Psoas muscle (tissue), 8 donors: ENCODE measurements at places on chromosomes 5 and 9.

DNA sequence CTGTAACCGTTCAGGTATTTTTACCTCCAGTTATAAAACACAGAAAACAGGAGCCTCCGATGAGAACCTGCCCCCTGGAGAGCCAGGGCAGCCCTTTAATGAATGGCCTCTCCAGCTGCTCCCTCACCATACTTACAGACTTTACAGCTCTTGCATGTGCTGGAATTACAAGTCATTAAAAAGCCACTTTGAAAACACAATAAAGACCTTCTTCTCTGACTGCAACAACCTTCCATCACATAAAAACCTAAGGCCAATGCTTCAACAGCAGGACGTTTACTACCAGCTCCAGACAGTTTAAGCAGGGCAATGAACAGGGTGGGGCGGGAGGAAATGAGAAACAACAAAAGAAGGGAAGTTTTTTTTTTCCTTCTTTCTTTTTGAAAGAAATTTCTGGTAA, 213.8 kb downstream of the MLLT3 start:
- no peak for DNase-seq

DNA sequence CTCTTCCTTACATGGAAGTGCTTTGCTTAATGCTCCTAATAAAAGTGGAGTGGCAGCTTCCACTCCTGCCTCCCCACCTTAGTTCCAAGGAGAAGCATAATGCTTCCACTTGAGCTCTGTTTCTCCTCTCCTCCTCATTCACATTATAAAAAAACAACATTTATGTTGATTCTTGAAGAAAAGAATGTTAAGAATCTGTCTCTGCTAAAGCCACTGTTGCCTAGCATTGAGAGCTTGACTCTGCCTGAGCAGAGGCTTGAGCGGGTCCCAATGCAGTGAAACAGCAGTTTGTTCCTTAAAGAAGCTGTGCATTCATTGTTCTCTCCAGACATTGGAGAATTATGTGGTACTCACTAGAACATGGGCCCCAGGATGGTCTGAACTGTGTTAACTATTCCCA, 101.5 kb upstream of the GHR start:
- no peak for DNase-seq

- no peak for DNase-seq
Observed at GRCh38 chr9:88949425-88949824, 41.8 kb upstream of the S1PR3 start.

DNA sequence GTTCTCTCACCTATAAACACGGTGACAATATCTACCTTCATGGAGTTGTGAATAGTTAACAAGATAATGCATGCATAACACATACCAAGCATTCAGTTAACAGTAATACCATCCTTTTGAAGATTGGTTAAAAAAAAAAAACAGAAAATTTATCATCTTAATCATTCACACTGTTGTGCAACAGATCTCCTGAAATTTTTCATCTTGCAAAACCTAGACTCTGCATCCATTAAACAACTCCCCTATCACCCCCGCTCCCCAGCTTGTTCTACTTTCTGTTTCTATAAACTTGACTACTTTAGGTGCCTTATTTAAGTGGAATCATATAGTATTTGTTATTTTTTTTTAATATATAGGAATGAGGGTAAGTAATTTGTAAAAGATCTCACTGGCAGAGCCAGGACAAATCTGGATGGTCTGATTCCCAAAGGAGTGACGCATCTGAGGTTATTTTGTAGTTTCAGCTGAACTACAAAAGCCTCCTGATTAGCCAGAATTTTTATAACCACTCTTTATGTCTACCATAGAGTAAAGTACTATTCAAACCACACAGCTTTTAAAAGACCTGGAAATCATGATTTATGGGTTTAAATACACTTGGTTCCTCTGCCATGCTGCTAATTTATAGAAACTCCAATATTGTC, 93.0 kb downstream of the FANCC start:
- DNase-seq: no peak

- DNase-seq: no peak
Observed at GRCh38 chr9:85508616-85509015, 233.1 kb downstream of the AGTPBP1 start.

GRCh38 chr5:42949348-42950115, 90.6 kb downstream of the ANXA2R start:
- peak; percentile 72 for DNase-seq

- no peak for DNase-seq
Observed at GRCh38 chr5:151130922-151131891, 26.4 kb downstream of the ANXA6 start.

GRCh38 chr5:15452030-15452429, 48.0 kb upstream of the FBXL7 start:
- DNase-seq: no peak

GRCh38 chr9:128385496-128386460, 14.6 kb downstream of the URM1 start:
- no peak for DNase-seq

- DNase-seq: no peak
Observed at GRCh38 chr5:98095072-98095471, 678.4 kb upstream of the RGMB start.

DNA sequence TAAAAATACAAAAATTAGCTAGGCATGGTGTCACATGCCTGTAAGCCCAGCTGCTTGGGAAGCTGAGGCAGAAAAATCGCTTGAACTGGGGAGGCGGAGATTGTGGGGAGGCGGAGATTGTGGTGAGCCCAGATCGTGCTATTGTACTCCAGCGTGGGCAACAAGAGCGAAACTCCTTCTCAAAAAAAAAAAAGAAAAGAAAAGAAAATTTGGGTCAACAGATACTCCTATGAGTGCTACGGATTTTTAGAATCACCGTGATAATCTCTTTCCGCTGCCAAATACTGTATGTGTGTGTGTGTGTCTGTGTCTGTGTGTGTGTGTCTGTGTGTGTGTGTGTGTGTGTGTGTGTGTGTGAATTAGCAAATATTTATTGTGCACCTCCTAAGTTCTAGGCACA, 64.4 kb downstream of the ARRDC3 start:
- no peak for DNase-seq

DNA sequence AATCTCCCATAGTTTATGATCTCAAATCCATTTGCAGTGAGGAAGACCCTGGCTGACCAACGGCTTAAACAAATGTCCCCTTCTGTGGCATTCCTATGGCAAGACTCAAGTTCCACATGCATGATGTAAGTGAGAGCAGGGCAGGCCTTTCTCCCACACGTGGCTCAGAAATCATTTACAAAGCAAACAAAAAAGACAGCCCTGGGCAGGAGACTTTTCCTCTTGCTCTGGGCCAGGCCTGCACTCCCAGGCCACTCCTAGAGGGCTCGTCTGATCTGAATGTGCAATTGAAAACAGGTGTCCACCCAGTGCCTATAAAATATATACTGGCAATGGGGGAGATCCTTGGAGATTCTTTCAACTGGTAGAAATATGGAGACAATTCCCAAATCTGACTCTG, 123.1 kb downstream of the DMRT2 start:
- no peak for DNase-seq

GRCh38 chr5:138964647-138965201, 89.6 kb upstream of the LRRTM2 start:
- DNase-seq: no peak

DNA sequence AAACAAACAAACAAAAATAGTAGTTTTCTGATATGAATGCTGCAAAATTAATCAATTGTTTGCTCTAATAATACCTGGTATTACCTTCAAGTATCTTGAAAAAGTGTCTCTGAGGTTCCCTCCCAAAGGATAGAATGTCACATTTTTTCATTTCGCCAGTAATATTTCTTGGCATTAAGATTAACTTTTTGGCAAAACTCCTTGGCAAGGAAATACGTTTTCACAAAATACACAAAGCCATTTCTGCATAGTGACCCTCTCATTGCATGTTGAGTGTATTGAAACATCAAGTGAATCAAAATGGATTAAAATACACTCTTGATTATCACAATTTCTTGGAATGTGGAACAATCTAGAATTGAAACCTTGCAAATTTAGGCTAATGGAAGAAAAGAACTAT, 230.5 kb downstream of the ATPSCKMT start:
- DNase-seq: no peak
